ENCODE measurements at places on chromosomes 1 and 21.

DNA sequence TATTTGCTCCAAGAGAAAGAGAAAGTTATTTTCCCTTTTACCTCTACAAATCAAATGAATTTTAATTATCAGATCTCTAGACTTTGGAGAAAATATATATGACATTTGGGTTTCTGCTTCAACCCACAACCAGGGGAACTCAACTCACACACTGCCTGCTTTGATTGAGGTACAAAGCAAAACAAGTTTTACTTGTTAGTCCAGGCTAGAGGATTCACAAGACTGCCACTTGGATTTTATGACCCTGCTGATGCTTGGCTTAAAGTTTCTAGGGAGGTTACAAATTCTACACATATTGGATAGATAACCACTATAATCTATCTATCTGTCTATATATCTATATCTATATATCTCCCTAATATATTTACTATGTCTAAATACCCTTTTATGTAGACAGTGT, 467.3 kb upstream of the RGS18 start:
- no peak for DNase-seq

- DNase-seq: no peak
These were observed 74.4 kb downstream of the DUSP10 start for GRCh38 chr1:221667504-221667903.

DNA sequence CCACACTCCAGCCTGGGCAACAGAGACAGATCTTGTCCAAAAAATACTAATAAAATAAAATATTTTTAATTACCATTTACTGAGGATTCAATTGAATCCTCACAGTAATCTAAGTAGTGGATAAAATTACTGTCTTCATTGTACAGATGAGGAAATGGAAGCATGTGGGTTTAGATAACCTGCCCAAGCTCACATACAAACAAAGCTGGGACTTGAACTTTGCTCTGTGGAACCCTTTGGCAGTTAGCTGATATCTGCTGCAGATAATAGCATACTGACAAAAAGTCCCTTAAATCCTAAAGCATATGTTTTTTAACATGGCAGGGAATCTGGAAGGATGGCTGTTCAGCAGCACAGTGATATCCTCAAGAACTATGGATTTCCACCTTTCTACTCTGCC, 130.9 kb upstream of the MROH9 start:
- DNase-seq: no peak

DNA sequence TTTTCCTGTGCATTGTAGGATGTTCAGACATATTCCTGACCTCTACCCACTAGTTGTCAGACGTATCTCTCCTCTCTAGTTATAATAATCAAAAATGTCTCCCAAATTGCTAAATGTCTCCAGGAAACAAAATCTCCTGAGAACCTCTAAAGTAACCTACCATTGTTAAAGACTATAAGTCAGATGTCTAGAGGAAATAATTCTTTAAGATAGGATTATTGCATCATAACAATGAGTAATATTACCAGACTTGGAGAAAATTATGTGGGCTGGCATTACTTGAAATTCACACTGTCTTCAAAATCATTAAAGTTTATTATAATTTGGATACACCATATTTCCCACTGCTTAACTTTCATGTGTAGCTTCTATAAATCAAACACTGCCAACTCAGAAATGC, 643.0 kb upstream of the ADGRL2 start:
- no peak for DNase-seq

- no peak for DNase-seq
These were observed 98.6 kb upstream of the KRTAP19-8 start for GRCh38 chr21:31136891-31137290.

GRCh38 chr1:5002676-5003075, 348.3 kb downstream of the AJAP1 start:
- DNase-seq: no peak

DNA sequence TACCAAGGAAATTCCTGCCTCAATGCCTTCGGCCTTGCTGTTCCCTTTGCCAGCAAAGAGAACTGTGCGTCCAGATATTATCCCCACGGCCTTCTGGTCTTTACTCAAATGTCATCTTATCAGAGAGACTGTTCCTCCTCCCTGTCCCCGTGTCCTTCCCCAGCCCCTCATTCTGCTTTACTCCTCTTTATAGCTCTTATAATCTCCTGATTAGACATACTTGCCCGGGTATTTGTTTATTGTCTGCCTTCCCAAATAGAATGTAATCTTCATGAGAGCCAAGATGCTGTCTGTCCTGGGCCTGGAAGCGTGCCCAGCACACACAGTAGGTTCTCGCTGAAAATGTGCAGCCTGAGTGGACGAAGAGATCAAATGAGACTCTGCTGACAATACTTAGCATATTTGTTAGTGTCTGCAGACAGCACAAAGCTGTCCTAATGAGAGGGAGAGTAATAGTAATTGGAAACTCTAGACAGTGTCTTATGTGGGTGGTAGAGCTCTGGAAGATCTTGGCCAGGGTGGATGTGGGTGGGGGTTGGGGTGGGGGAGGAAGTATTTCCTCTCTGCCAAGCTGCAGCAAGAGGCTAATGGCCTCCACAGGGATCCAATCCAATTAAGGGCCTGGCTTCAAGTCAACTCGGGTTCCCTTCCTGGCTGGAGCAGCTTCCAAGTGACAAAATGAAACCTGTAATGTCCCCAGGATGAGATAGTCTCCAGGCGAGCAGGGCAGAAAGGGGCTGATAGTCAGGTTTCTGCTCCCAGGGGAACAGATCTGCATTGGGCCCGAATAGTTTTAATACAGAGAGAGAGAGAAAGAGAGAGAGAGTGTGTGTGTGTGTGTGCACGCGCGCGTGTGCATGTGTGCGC, 9.5 kb upstream of the CLIC4 start:
- no peak for DNase-seq

DNA sequence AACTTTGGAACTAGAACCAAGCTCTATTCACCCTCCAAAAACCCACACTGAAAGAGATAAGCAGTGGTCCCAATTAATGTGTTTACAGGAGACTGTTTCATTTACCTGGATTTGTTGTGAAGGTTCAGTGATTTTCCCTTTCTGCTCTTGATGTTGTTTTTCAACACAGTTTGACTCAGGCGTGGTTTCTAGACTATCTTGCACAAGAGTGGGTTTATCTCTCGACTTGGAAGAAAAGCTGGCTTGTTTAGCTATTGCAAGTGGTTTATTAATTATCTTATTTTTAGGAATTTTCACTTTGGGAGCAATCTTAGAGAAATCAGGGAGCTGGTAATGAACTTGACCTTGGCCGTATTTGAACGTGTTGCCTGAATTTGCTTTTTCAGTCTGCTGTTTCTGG, 5.3 kb downstream of the AKNAD1 start:
- DNase-seq: no peak

DNA sequence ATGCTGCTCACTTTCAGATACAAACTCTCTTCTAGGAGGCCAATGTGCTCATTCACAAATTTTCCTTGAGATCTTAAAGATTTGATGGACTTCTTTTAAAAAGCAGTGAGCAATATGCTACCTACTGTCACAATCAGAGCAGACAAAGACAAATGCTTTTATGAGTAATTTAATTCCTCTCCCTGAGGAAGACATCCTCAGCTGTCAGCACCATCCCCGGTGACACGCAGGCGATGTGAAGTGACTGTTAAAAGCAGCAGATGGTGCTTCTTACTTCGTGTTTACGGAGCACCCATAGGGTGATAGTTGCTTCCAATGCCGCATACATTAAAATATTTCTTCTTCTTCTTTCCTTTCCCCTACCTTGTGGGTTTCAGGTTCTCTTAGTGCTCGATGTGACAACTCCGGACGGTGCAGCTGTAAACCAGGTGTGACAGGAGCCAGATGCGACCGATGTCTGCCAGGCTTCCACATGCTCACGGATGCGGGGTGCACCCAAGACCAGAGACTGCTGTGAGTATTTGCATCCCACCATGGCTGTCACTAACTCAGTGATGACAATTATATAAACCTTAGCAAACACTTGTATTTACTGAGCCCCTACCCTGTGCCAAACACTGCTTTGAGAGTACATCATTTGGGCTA, 29.1 kb downstream of the LAMC2 start:
- no peak for DNase-seq

DNA sequence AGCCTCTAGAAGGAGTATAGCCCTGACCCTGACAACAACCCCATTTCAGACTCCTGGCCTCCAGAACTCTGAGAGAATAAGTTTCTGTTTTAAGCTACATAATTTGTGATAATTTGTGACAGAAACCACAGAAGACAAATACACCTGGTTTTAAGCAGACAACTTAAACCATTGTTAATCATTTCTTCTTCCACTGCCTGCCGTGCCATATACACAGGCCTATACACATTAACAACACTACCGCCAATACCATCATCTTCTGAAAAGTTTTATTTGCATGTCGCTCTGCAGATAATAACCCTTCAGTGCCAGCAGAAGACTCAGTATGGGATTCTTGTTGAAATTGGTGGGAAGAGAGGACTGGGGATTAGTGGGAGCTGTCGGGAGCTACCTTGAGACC, 39.9 kb upstream of the KRTAP19-8 start:
- no peak for DNase-seq

GRCh38 chr1:4653328-4653660, 1.1 kb upstream of the AJAP1 start:
- no peak for DNase-seq

DNA sequence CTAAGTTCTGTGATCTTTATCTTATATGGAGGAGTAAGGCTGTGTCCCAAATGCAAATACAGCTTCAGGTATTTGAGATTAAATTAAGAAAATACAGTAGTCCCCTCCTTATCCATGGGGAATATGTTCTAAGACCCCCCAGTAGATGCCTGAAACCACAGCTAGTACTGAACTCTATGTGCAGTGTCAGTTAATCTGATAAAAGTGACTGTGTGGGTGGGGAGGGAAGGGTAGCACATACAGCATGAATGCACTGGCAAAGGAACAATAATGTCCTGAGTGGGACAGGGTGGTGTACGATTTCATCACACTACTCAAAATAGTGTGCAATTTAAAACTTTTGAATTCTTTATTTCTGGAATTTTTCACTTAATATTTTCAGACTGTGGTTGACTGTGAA, 83.1 kb downstream of the HS2ST1 start:
- DNase-seq: no peak
